CD4-positive, alpha-beta T cell treated with Interleukin-17A for 1 hour (primary cell): ENCODE measurements at places on chromosomes 6 and 20.

DNA sequence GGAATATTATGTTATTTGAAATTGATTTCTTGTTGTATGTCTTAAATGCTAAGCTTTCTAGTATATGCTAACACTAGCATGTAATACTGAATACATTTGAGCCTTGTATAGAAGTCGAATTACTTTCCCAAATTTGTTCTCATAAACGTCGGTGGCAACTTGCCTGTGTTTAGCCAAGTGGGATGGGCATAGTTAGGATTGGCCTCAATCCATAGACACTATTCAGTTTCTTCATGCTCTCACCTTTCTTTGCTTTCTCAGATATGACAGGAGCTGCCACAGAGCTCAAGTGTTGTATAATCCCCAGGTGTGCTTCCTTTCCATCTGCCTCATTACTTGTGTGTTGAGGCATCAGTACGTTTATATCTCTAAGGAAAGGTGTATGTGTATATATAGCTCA is 19.3 kb downstream of the ZNF334 start:
- no peak for DNase-seq

DNA sequence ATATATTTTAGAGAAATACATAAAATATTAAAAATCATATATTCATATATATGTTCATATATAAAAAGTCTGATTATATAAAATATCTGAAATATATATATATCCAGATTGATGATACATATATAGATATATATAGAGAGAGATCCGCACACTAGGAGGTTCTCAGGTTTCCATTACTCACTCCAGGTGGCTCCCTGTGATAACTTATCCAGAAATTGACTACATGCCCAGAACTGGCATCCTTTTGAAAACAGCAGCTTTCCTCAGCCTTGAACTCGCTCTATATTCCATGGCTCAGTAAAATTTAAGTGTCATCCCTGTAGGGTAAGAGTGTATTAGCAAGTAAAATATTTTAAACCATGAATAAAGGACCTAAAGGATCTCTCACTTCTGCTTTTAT is 206.8 kb downstream of the TINAG start:
- DNase-seq: no peak

DNA sequence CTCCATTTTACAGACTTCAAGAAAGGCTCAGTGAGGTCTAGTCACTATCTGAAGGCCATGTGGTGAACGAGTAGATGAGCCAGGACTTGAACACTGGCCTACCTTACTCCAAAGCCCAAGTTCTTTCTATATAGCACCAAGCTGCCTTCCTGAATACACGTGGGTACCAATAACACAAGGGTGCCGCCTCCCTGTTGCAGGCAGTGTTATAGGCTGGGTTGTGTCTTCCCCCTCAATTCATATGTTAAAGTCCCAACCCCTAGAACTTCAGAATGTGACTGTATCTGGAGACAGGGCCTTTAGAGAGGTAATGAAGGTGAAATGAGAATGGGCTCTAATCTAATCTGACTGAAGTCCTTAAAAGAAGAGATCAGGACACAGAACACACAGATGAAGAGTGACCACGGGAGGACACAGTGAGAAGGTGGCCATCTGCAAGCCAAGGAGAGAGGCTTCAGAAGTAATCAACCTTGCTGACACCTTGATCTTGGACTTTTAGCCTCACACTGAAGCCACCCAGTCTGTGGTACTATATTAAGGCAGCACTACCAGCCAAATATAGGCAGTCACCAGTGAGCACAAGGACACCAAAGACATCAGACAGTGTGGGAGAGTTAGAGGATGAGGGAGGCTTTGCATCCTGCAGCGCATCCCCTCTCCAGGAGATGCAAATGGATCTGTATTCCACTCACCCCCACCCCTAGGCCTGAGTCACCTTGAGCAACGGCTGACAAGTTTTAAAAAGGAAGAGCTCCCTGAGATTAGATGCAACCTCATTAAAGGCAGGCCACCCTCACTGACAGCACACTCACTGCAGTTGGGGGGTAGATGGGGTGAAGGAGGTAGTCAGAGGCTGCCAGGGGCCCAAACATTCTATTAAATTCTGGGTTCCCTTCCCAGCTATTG is 40.9 kb upstream of the LYRM2 start:
- DNase-seq: no peak

GRCh38 chr6:149806127-149806526 is 56.6 kb downstream of the PCMT1 start:
- no peak for DNase-seq

DNA sequence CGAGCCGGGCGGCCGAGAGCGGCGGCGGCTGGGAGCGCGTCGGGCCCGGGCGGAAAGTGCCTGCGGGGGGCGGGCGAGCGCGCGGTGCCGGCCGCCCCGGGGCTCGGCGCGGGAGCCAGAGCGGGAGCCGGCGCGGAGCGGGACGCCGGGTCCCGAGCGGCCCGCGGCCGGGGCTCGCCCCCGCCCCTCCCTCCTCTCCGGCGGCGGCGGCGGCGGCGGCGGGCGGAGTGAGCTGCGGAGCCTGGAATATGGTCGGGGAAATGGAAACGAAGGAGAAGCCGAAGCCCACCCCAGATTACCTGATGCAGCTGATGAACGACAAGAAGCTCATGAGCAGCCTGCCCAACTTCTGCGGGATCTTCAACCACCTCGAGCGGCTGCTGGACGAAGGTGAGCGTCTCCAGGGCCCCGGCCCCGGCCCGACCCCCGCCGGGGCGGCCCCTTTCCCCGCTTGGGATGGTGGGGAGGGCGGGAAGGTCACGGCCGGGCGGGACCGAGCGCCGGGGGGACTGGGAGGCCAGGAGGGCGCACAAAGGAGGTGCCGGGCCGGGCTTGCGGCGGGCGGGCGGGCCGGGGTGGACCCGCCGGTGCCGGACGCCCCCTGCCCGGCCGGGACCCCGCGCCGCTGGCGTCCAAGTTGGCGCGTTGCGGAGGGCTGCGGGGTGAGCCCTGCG is 565 bp downstream of the QKI start:
- DNase-seq: peak; percentile 39

GRCh38 chr20:48220033-48220633 is 434.9 kb upstream of the SULF2 start:
- no peak for DNase-seq

GRCh38 chr6:157228426-157229131 is 94.7 kb downstream of the TMEM242 start:
- no peak for DNase-seq

DNA sequence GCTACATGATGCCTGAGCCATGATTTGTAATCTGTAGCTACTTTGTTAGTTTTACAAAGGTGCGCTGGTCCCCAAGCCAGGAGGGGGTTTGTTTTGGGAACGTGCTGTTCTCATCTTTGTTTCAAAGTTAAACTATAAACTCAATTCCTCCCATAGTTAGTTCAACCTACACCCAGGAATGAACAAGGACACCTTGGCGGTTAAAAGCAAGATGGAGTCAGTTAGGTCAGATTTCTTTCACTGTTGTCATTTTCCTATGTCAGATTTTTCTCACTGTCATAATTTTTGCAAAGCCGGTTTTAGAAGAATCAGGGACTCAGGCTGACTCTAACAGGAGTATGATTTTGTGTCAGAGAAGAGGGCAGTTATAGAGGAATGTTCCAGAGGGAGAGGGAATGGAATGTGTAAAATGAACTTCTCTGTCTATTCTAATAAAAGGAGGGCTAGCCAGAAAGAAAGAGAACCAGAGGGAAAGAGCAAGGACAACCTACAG is 2.3 kb upstream of the GMPR start:
- no peak for DNase-seq
